CD4-positive, alpha-beta memory T cell (primary cell): ENCODE measurements at places on chromosomes 6 and 20.

- no peak for DNase-seq
Measured at GRCh38 chr20:41998539-41999341, 380.6 kb upstream of the CHD6 start.

- no peak for DNase-seq
Measured at GRCh38 chr6:1679031-1679687, 69.4 kb downstream of the FOXC1 start.

DNA sequence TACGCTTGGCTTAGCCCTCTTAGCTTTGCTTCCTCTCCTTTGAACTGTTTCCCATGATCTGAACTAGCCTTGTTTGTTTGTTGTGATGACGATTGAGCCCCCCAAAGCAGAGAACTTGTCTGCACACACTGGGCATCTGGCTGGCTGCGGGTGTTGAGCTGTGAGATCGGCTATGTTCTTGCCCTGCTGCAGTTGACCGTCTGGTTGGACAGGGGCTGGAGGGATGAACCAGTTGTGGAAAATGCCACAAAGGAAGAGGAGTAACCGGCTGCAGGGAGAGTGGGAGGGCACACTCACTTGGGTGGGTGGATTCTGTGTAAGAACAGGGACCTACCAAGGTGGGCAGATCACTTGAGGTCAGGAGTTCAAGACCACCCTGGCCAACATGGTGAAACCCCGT lies 12.4 kb upstream of the RSPO4 start:
- no peak for DNase-seq

- DNase-seq = no peak
Measured at GRCh38 chr6:128738112-128738511, 144.8 kb upstream of the LAMA2 start.

DNA sequence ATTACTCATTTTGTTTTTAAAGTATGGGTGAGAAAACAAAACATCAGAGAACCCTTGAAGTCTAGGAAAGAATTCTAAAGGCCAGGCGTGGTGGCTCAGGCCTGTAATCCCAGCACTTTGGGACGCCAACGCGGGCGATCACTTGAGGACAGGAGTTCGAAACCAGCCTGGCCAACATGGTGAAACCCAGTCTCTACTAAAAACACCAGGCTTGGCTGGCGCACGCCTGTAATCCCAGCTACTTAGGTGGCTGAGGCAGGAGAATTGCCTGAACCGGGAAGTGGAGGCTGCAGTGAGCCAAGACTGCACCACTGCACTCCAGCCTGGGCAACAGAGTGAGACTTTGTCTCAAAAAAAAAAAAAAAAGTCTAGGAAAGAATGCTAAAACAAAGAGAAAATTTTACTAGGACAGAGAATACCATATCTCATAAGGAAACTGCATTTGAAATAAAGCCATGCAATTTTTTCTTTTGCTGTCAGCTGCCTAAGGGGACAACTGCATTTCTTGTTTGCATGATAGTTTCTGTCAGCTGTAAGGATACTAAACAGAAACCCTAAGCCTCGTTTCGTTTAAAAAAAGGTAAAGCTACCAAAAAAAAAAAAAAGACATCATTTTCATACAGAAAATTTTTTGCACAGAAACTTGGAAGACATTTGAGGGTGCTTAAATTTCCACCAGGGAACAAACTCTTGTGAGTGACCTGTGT lies 32.1 kb downstream of the SMLR1 start:
- DNase-seq = no peak

DNA sequence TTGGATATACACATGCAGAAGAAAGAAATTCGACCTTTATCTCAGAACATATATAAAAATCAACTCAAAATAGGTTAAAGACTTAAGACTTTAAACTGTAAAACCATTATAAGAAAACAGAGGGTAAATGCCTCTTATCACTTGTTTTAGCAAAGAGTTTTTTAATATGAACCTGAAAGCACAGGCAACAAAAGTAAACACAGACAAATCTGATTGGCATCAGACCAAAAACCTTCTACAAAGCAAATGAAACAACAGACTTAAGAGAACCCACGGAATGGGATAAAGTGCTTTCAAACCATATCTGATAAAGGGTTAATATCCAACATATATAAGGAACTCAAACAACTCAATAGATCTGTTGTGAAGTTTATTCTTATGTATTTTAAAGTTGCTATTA lies 309.9 kb upstream of the OPRM1 start:
- DNase-seq = no peak

GRCh38 chr20:1809131-1809572 lies 86.1 kb upstream of the SIRPA start:
- DNase-seq = no peak

DNA sequence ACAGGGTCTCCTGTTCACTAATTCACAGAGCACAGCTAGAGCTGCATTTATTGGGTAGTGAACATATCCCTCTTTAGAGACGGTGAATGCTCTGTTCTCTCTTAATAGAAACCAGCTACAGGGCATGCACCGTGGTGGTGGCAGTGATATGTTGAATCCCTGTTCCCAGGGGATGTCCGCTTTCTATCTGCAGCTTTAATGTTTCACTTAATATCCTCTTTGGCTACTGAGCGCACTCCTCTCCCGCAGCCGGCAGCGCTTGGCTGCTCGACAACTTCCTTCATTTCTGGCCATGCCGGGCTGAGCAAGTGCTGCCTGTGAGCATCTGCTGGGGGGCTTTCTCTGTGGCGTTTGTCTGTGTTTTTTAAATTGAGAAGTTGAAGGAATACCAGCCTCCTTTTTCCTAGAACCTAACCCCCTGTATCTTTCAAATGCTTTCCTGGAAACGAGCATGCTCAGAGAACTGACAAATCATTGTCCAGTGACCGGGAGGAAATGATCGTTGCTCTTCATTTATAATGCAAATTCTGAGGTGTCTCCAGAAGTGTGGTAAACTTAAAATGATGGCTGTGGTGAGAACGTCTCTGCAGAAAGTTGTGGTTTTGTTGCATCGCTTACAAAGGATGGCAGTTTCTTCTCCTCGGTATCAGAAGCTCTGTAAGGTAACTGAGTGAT lies 297.9 kb downstream of the UTRN start:
- peak; percentile 75 for DNase-seq

DNA sequence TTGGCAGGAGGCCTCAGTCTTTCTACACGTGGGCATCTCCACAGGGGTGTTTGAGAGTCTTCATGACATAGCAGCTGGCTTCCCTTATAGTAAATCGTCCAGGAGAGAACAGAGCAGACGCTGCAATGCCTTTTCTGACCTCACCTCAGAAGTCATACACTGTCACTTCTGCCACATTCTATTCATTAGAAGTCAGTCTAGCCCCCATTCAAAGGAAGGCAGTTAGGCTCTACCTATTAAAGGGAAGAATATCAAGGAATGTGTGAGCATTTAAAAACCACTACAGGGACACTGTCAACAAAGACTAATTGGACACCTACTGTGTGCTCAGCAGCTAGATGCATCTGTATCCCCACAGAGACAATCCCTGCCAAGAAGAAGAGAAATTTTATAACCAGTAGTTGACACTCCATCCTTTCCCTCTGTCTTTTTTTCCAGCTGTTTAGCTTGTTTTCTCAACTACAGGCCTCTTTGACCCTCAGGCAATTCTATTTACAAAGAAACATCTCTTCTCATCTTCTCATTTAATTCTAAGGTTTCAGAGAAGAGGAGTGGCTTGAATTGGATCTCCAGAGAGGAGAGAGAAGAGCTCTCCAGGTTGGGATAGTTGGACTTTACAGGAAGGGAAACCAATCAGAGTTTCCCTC lies 18.6 kb downstream of the ARMC12 start:
- no peak for DNase-seq

GRCh38 chr6:162525181-162525580 lies 202.4 kb downstream of the PRKN start:
- DNase-seq = no peak

- DNase-seq = no peak
Measured at GRCh38 chr6:102114402-102114801, 720.9 kb downstream of the GRIK2 start.

DNA sequence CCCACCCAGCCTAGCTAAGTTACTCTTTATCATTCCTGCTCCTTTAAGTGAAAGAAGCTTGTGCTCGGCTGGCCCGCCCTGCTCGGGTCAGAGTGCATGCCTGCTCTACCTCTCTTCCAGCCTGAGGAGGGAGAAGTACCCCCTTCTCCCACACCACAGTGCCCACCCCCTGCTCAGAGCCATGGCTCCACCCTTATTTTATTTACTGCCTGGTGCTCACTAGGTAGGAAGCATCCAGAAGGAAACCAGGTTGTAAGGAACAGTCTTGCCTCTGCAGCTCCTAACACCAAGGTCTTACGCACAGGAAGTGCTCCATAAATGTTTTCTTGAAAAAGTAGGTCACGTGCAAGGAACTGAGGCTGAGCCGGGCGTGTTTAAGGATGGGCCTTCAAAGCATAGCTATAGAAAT lies 105.7 kb upstream of the SNX9 start:
- no peak for DNase-seq
